ENCODE measurements at places on chromosomes 2 and 18.

DNA sequence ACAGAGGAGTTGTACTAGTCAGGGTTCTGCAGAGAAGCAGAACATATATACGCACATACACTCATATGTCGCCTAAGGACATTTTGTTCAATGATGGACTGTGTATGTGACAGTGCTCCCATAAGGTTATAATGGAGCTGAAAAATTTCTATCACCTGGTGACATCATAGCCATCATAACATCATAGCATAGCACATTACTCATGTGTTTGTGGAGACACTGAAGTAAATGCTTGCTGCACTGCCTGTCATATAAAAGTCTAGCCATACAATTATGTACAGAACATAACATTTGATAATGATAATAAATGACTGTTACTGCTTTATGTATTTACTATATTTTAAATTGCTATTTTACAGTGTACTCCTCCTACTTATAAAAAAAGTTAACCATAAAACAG lies 83.1 kb downstream of the TSN start:
- DNase-seq, result no peak

- no peak for DNase-seq
These were observed 226.0 kb upstream of the ITGA4 start for GRCh38 chr2:181231151-181231550.

DNA sequence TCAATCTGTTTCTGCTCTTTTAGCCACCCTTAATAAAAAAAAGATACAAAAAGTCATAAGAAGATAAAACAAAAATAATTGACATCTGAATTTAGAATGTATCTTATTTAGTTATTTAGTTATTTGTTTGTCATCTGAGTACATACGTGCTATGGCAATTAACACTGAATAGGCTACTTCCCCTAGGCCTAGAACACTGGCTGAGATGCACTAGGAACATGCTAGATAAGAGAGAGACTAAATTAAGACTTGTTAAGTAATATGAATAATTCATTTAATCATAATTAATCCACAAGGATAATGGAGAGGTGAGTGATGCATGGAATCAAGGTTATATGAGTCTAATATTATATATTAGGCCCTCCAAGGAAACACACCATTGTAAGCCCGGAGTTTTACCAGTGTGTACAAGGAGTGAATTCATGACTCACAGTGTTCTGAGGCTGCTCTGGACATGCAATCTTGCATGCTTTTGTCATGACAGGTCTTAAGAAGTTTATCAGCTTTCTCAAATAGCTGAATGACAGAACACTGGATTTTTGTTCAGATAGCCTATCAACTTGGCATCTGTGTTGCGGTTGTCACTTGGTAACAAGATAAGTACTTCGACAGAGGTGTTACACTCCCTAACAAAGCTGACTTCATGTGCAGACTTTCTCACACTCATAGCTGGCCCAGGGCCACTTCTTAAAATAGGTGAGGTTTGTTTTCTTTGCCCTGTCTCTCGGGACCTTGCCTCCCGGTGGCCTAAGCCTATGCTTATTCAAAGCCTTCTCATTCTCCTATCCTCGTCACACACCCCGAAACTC lies 5.0 kb upstream of the SERPINB2 start:
- DNase-seq, result no peak

DNA sequence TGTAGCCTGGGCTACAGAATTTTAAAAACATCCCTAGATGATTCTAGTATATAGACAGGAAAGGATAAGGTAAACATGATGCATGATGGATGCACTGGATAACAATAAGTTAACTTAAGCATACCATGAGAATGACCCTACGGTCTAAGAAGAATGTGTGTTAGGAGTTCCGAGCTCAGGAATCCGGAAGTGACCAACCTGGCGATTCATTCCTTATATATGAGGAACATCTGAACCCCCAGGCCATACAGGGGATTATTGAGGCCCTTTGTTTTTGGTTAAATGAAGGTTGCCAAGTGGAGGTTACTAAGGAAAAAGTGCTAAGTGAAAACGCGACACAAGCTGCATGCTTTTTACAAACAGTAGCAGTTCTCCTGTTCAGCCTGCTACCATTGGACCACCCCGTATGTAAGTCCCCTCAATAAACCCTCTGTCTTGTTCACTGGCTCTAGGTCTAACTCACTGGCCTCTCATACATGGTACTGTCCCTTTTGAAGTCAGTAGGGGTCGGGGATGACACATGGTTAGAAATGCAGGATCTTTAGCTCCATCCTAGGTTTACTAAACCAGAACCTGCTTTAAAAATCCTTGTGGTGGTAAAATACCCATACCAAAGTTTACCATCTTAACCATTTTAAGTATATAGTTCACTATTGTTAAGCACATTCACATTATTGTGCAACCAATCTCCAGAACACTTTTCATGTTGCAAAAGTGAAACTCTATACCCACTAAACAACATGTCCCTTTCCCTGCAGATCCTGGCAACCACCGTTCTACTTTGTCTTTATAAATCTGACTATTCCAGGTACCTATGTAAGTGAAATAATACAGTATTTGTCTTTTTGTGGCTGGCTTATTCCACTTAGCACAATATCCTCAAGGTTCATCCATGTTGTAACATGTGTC lies 111.0 kb upstream of the MAP4K3 start:
- no peak for DNase-seq

- no peak for DNase-seq
These were observed 22.2 kb downstream of the SNORC start for GRCh38 chr2:232892221-232892620.

Data from H9 (cell line).